Thoracic aorta (tissue), 2 donors: ENCODE measurements at places on chromosomes 3 and 15. TPM values are rescaled to one million over a fixed set of nuclear protein-coding genes. Genes with fewer than 3 reads are reported as not detected.
A peak's percentile ranks its signal among the peaks of the same experiment; 100 is the strongest.

The CPNE9 gene
- not detected for total RNA-seq

The CHRNA3 gene
- total RNA-seq = not detected

The SPSB4 gene
- 0.41 TPM for total RNA-seq

The TGM4 gene
- not detected for total RNA-seq

The TMEM108 gene
- total RNA-seq = 0.41 TPM

The IL16 gene
- total RNA-seq = 17.1 TPM

The PLA2G4E gene
- not detected for total RNA-seq

The HACD3 gene
- 20.0 TPM for total RNA-seq

The PPM1L gene
- 13.3 TPM for total RNA-seq

The COPB2 gene
- 67.4 TPM for total RNA-seq

- no peak for DNase-seq
Measured at GRCh38 chr15:66876731-66877476, 174.9 kb downstream of the SMAD6 start.

GRCh38 chr3:110767838-110768237 is 303.8 kb upstream of the NECTIN3 start:
- DNase-seq = no peak

DNA sequence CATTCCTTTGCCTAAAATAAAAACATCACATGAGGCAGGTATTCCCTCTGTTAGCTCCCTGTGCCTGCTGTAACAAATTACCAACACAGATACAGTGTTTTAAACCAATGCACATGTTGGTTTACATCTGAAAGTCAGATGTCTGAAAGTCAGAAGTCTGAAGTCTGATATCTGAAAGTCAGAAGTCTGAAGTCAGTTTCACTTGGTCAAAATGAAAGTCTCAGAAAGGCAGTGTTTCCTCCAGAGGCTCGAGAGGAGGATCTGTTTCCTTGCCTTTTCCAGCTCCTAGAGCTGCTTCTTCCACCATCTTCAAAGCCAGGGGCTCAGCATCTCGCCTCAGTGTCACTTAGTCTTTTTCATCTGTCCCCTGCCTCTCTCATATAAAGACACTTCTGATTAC is 22.0 kb downstream of the SST start:
- no peak for DNase-seq

- no peak for DNase-seq
Measured at GRCh38 chr3:58074116-58074715, 66.0 kb downstream of the FLNB start.

DNA sequence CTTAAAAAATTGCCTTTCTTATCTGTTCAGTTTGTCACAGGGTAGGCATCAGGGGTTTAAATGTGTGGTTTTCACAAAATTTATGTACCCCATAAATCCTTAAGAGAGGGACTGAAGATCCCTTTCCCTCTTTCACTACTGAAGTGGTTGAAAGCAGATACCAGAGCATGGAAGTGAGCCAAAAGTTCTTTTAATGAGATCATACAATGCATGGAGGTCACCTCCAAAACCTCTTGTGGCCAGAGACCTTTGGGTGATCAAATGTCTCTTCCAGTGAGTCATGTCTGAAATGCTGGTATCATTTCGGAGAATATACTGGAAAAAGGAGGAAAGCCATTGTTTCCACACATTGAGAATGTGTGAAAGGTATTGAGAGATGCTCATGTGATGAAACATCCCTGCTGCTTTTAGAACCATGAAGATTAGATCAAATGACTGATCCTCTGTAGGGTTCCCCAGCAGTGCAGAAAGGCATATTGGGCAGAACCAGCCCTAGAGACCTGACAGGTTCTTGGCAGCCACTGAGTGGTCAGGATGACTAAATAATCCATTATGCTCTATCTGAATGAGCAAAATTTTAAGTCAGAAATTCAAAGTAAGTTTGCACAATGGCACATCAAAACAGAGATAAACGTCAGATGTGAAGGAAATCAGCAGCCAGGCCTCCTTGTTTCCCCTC is 165.8 kb upstream of the SLC2A2 start:
- DNase-seq = no peak

DNA sequence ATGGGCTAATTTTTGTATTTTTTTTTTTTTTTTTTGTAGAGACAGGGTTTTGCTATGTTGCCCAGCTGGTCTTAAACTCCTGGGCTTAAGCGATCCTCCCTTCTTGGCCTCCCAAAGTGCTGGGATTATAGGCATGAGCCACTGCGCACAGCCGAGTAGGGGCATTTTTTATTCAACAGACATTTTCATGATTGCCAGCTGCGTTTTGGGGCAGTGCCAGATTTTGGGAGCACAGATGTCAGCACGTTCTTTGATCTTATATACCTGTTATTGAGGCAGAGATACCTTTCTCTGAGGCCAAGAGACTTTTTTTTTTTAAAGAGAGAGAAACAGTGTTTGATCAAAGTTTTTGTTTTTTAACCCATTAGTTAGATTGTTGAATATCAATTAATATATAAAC is 16.8 kb downstream of the NEO1 start:
- DNase-seq = no peak

- no peak for DNase-seq
Measured at GRCh38 chr3:23275061-23275460, 71.9 kb downstream of the UBE2E2 start.

GRCh38 chr3:88059380-88060170 is 520 bp downstream of the ZNF654 start:
- no peak for DNase-seq

- no peak for DNase-seq
Measured at GRCh38 chr3:193342551-193342950, 36.0 kb downstream of the ATP13A5 start.

GRCh38 chr3:133171831-133172230 is 133.6 kb downstream of the TMEM108 start:
- no peak for DNase-seq

DNA sequence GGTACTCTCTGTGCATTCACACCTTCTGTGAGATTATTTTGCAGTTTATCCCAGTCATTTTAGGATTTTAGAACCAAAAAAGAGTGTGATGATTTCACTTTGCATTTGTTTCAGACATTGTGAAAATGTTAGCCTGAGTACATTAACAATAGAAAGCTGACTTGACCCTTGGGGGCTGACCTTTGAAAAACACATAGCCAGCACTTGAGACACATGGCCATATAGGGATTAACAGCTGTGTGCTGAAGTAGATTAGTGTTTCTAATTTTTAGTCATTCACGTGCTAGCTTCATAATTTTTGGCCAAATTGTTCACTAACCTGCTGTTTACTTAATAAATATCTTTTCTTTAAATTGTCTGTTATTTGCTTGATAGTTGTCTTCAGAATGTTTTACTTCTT is 3.5 kb downstream of the FEM1B start:
- no peak for DNase-seq

DNA sequence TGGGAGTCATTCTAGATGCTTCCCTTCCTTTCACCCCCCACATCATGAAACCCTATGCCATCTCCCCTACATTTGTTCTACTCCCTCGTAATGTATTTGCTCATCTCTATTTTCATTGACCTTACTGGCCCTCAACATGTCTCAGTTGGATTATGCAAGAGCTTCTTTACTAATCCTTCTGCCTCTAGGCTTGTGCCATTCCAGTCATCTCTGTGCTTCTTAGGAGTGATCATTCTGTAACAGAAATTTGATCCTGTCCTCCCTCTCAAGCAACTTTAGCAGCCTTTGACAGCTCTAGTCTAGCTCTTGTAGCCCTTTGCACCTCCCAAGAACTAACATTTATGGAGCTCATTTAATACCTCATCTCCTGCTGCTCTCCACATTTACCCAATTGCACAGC is 64.7 kb downstream of the ISL2 start:
- no peak for DNase-seq

DNA sequence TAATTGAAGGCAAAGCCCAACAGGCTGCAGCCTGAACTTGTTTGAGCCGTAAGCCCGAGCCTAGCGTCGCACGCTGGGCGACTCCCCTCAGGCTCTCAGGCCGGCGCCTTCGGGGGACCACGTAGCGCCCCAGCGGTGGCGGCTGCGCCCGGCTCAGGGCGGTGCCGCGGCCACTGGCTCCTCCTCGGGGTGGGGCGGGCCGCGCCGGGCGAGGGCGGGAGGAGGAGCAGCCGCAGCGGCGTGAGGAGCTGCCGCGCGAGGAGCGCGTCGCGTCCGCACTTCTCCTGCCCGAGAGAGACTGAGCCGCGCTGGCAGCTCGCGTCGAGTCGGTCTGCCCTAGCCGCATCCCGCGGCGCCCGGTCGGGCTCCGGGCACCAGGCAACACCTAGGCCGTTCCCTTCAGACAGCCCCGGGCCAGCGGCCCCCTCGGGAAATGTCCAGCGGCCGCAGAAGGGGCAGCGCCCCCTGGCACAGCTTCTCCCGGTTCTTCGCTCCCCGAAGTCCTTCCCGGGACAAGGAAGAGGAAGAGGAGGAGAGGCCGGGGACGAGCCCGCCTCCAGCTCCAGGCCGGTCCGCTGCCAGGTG is at the start of gene CRYBG3:
Gene CRYBG3 (plus strand): TSS at position 238 of the 585 bp plus-strand sequence. CDS start 196 bp downstream, at position 434.
- DNase-seq = peak; percentile 8

DNA sequence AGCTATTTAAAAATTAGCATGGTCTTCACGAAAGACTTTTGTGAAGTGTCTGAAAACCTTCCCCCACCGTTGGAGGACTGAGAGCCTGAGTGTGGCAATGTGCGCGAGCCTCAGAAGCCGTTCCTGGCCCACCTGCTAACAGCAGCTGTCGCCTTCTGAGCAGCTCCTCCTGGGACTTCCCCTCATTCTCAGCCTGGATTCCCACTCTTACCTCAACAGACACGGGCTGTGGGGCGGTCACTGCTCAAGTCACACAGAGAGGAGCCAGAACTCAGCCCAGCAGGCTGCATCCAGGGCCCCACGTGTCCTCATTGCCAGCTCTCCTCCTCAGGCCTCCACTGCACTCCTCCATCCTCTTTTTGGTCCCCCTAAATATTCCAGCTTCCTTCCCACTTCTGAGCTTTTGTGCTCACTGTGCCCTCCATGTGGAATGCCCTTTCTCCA is 7.8 kb downstream of the DNASE1L3 start:
- DNase-seq = no peak

DNA sequence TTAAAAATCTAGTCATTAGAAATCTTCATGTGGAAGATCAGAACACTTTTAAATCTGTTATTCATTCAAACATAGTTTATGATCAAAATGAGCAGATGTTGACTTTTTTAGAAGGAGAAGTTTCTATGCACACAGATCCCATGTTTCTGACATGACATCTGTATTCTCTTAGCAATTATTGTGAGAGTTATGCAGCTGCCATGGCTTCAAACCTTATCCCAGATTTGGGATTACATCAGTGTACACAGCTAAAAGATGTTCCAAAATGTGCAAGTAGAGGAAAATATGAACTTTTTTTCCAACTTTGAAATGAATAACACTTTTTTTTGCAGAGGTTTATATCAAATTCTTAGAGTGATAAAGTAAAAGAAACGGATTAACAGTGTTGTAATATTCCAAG is 1166.9 kb downstream of the ZPLD1 start:
- no peak for DNase-seq

DNA sequence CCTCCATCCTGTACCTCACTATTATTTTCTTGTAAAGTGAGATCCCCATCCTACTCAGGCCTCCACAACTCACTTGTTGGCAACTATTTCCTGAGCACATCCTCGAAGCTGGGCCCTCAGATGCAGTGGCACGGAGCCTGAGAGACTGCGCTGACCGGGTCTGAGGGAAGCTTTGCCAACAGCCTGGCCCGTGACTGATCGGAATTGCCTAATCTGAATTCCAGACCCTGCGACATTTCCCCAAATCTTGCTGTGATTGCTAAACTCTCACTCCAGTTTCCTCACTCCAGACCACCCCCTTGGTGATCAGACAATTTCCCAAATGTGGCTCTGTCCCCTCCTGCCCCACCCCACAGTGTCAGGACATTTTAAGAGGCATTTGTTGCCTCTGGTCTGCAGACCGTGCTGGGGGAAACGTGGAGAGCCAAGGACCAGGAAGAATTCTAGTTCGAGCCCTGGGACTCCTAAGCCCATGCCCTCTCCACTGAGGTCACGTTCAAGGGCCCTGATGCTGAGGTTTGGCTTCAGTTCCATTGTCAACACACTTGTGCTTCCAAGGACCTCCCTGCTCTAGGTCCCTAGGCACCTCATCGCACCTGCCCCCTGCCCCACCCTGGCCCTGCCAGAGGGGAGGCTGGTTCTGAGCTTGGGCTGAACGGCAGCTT is 22.8 kb downstream of the KLHL25 start:
- DNase-seq = peak; percentile 31

GRCh38 chr3:197300361-197300760 is 1.9 kb upstream of the DLG1 start:
- no peak for DNase-seq

DNA sequence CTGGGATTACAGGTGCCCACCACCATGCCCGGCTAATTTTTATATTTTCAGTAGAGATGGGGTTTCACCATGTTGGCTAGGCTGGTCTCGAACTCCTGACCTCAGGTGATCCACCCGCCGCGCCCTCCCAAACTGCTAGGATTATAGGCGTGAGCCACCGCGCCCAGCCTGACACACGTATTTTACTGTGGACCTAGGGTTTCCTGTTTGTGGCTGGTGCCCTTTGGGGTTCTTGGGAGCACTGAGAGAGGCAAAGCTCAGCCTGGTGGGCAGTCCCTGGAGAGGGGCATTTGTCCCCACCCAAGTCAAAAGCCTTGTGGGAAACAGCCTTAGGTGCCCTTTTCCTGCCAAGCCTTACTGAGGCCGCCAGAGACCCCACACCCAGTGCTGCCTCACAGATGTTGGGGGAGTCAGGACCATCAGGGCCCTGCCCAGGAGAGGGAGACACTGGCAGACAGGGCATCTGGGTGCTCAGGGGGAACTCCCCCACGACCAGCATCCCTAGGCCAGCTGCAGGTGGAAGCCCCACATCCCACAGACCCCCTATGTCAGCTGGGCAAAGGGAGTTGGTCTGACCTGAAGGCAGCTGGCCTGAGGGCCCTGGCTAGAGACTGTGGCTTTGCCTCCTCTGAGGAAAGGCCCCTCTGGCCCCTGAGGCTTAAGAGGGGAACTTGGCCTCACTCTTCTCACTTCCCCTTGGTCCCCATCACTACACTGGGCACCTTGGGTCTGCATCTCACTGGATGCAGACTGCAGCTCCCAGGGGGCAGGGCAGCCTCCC is 35.1 kb downstream of the DNAH1 start:
- no peak for DNase-seq

- no peak for DNase-seq
Measured at GRCh38 chr15:89812847-89813320, 1.8 kb downstream of the ANPEP start.

GRCh38 chr3:189588475-189589178 is 42.6 kb upstream of the TP63 start:
- no peak for DNase-seq

- DNase-seq = no peak
Measured at GRCh38 chr3:52398670-52399081, 46.2 kb downstream of the SEMA3G start.

- DNase-seq = no peak
Measured at GRCh38 chr15:92928225-92928750, 28.2 kb downstream of the CHD2 start.

GRCh38 chr15:78995921-78996893 is 51.4 kb upstream of the CTSH start:
- DNase-seq = no peak

DNA sequence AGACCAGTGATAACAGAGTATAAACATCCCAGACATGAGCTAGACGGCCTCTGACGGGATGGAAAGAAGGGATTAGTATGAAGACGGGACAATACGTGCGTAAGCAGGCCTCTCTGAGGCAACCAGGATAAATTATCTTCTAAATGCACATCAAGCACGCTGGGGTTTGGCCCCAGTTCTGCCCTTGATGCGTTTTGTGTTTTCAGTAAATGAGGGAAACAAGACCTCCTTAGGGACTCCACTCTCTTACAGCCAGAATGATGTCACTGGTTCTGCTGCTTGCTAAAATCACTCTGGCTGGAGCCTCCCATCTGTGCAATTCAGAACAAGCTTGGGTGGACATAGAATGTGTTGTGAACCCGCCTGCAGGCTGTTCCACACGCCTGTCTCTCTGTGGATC is 156.0 kb upstream of the MCTP2 start:
- no peak for DNase-seq

- no peak for DNase-seq
Measured at GRCh38 chr3:138944929-138945708, 1.8 kb downstream of the FOXL2 start.
